Sigmoid colon (tissue), 7 donors: ENCODE measurements at places on chromosomes 4 and X. TPM values are rescaled to one million over a fixed set of nuclear protein-coding genes. Genes with fewer than 3 reads are reported as not detected.
A peak's percentile ranks its signal among the peaks of the same experiment; 100 is the strongest.

MAGEB6B gene
- not detected for total RNA-seq

DNA sequence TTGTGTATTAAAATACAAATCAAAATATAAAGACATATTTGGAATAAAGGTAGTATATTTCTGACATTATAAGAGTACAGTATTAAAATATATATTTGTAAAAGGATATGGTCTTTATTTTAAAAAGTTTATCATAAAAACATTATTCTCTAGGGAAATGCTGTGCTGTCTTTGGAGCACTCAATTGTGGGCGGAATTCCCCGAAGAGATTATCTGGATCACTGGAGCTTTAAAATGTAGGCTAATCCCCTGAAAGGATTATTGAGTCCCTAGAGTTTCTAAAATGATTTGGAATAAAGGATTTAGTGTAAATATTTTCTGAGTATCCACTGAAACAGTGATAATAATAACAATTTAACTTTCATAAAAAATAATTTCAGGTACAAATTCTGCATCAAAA is 1239.4 kb downstream of the TECRL start:
- H3K36me3 ChIP-seq: no peaks in the 10 kb centered on the region
- H3K27ac ChIP-seq: no peak overlapping the region
- H3K27me3 ChIP-seq: no peaks in the 10 kb centered on the region
- no peaks in the 10 kb centered on the region for H3K4me1 ChIP-seq
- no peak for DNase-seq
- no peak overlapping the region for H3K4me3 ChIP-seq

DNA sequence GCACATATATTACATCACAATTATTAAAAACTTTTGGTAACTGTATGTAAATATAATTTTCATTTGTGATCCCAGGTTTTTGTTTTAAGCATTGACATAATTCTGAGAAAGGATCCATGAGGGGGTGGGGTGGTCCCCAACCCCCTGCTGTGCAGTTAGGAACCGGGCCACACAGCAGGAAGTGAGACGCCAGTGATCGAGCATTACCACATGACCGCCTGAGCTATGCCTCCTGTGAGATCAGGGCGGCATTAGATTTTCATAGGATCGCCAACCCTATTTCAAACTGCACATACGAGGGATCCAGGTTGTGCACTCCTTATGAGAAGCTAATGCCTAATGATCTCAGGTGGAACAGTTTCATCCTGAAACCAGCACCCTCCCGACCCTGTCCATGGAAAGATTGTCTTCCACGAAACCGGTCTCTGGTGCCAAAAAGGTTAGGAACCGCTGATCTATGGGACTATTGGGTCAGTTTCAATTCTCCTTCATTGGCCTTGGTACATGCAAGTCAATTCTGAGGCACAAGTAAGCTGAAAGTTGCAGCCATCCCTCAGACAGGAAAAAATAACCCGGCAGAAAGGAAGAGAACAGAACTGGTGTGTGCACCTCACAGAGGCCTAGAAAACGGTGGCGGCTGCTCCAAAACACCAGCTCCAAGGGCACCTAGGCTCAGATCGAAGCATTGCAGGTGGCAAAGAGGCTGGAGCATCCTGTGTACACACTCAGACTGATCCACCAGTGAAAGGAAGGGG is 7.0 kb upstream of the TMSB4X start:
- no peak for DNase-seq
- H3K4me3 ChIP-seq: no peak overlapping the region
- H3K27me3 ChIP-seq: no peaks in the 10 kb centered on the region

GRCh38 chr4:76883147-76883546 is 14.8 kb downstream of the SOWAHB start:
- no peaks in the 10 kb centered on the region for H3K27me3 ChIP-seq
- H3K36me3 ChIP-seq: no peaks in the 10 kb centered on the region
- H3K4me3 ChIP-seq: no peak overlapping the region

RAB9B gene
- total RNA-seq: 13.8 TPM

DNA sequence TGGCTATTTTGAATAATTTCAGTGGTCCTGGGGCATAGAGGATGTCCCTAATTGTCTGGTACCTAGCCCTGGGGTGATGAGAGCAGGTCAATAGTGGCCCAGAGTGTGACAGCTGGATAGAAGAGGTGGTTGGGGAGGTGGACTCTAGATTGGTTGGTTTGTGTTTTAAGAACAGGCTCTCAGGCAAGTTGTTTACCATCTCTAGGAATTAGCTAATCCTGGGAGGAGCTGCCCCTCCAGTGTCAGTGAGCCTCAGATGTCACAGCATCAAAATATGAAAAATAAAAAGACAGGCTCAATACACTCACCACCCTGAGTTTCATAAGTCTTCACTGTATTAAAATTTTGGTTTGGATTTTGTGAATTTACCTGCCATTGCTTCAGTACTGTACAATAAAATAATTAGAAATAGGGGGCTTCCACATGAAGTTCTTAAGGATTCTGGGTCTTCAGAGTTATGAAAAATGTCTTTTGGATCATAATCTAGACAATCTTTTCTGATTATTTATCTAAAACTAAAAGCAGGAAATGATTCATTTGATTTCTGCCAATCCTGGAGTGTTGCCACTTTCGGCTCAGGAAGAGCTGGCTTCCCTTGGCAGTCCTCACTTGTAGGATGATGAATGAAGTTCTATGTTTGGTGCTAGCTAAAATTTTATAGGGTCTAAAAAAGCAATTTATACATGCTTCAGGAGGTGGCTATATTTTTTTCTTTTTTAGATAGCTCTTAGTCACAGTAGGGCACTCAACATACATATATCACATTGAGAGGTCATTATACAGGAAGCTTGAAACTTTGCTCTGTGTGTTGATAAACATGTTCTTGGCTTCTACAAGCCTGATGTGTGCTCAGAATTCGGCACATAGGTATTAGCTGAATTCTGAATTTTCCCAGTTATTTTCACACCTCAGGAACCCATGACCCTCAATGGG is 395.1 kb downstream of the RAB28 start:
- H3K4me3 ChIP-seq: no peak overlapping the region
- peak overlapping the region; percentile 40 for H3K27ac ChIP-seq
- no peaks in the 10 kb centered on the region for H3K36me3 ChIP-seq
- DNase-seq: no peak
- H3K27me3 ChIP-seq: no peaks in the 10 kb centered on the region

GRCh38 chrX:81390237-81390636 is 188.3 kb downstream of the SH3BGRL start:
- H3K36me3 ChIP-seq: no peaks in the 10 kb centered on the region
- no peak overlapping the region for H3K4me3 ChIP-seq
- DNase-seq: no peak

DNA sequence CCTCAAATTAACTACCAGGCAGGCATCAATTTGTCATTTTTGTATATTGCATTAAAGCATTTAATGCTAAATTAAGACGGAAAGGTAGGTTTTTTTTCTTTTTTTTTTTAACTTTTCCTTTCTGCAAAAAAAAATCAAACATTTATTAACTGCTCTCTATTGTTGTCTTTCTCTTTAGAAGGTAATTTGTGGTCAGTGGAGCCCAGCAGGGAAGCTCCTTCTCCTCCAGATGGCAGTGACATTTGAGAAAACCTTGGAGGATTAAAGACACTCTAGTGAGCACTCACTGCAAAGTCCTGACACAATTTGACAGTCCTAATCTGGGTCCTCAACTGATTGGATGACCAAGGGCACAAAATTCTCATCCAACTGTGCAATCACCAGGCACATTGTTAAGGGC is 102.4 kb downstream of the SLIT2 start:
- H3K4me3 ChIP-seq: no peak overlapping the region
- no peaks in the 10 kb centered on the region for H3K36me3 ChIP-seq
- no peak overlapping the region for H3K27ac ChIP-seq
- no peaks in the 10 kb centered on the region for H3K27me3 ChIP-seq
- no peak for DNase-seq

ALB gene
- total RNA-seq: not detected

DNA sequence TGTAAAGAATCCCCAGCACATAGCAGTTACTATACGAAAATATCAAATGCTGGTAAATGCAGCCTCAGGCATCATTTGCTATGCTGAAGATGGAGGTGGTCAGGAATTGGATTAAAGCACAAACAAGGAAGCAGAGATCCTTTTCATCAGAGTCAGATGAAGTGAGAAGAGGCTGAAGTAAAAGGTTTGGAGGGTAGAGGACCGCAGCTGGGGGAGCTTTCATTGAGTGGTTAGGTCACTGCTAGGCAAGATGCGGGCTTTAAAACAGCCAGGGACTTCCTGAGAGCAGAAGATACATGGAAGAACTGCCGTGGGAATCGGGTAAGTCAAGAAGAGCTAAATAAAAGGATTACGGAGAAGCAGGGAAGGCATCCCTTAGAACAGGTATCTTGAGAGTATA is 351.4 kb downstream of the UNC5C start:
- H3K27ac ChIP-seq: no peak overlapping the region
- no peak for DNase-seq
- H3K4me3 ChIP-seq: no peak overlapping the region
- H3K36me3 ChIP-seq: no peaks in the 10 kb centered on the region

DNA sequence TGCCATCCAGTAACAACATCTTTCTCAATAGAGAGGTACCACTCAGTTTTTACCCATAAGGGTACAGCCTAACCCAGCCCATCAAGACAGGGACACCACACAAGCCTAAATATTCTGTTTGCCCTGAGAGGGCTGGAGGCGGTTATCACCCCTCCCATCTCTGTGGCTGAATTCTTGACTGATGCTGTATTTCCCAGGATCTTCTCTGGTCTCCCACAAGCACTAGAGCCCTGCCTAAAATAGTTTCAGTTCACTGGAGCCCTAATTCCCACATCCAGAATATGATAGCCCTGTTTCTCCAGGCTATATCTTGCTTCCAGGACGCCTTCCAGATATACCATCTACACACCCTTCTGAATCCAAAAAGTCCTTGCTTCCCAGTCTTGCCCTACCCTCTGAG is 91.6 kb upstream of the NMU start:
- no peak for DNase-seq
- H3K4me3 ChIP-seq: no peak overlapping the region
- no peak overlapping the region for H3K27ac ChIP-seq
- H3K27me3 ChIP-seq: no peaks in the 10 kb centered on the region
- H3K36me3 ChIP-seq: no peaks in the 10 kb centered on the region
- no peaks in the 10 kb centered on the region for H3K4me1 ChIP-seq

DNA sequence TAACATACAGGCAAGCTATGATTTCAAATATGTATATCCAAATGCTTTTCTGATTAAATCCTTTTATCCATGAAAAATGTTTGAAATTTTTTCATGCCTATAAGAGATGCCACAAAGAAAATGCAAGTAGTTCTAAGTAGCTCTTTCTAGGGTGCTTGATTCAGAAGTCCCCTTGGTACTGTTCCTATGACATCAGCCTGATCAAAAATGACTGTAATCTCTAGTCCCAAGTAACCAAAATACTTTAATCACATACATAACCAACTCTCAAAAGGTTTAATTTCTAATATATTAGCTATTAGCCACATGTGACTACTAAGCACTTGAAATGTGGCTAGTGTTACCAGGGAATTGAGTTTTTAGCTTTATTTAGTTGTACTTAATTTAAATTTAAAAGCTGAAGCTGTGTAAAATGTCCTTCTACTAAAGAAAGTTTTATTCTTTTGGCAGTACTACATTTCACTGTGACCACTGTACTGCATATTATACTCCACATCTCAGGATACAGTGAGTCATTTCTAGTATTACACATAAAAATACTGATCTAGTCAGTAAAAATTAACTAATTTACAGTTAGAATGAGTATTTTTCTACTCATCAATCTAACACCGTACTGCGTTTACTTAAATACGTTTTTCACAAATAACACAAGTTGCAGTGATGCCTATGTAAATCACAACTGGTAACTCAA is 33.9 kb downstream of the FBXW7 start:
- no peak overlapping the region for H3K4me3 ChIP-seq
- no peak overlapping the region for H3K27ac ChIP-seq
- H3K27me3 ChIP-seq: no peaks in the 10 kb centered on the region
- H3K4me1 ChIP-seq: no peaks in the 10 kb centered on the region
- DNase-seq: no peak

GRCh38 chrX:39162322-39162735 is 361.1 kb downstream of the MID1IP1 start:
- peak overlapping the region; percentile 12 for H3K4me3 ChIP-seq
- H3K36me3 ChIP-seq: no peaks in the 10 kb centered on the region
- H3K4me1 ChIP-seq: no peaks in the 10 kb centered on the region
- DNase-seq: no peak

GRCh38 chr4:172573899-172574298 is 594.7 kb upstream of the GALNT7 start:
- no peak overlapping the region for H3K4me3 ChIP-seq
- H3K27ac ChIP-seq: no peak overlapping the region
- no peaks in the 10 kb centered on the region for H3K36me3 ChIP-seq
- no peaks in the 10 kb centered on the region for H3K4me1 ChIP-seq
- DNase-seq: no peak

TEX13B gene
- not detected for total RNA-seq

DNA sequence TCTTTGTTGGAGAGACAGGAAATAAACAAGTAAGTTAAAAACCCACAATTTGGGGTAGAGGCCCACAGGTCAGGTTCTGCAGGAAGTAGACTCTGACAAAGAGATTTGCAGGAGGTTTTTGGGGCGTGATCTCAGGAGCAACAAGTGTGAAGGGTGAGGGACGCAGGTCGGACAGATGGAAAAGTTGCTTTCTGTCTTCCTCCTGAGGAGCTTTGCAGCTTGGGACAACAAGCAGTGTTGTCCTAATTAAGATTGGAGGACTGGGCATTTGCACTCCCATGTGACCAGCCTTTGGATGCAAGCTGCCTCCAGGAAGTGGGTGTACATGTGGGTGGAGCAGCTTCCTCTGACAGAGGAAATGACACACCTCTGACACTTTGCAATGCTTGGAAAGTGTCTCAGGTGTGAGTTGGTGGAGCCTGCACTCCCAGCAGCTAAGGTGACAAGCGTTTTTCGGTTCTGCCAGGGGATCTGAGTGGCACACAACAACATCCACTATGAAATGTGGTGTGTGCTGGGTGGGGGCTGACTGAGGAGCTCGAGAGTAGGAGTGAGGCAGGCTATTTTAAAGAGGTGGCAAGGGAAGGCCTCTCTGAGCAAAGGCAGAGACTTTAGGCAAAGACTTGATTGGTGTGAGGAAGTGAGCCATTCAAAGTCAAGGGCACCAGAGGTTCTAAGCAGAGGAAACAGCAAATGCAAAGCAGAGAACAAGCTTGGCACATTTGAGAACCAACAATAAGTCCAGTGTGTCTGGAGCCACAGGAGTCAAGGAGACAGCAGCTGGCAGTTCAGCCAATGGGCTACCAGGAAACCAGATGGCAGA is 339.8 kb upstream of the GATB start:
- H3K27me3 ChIP-seq: no peaks in the 10 kb centered on the region
- H3K36me3 ChIP-seq: no peaks in the 10 kb centered on the region
- H3K27ac ChIP-seq: no peak overlapping the region
- no peaks in the 10 kb centered on the region for H3K4me1 ChIP-seq

GRCh38 chr4:22029803-22030202 is 81.2 kb upstream of the KCNIP4 start:
- DNase-seq: no peak
- H3K27me3 ChIP-seq: no peaks in the 10 kb centered on the region
- no peaks in the 10 kb centered on the region for H3K36me3 ChIP-seq
- H3K4me1 ChIP-seq: no peaks in the 10 kb centered on the region
- H3K4me3 ChIP-seq: no peak overlapping the region
- no peak overlapping the region for H3K27ac ChIP-seq
